ENCODE measurements at places on chromosomes 6 and 20.

GRCh38 chr6:155561257-155561965 lies 105.8 kb upstream of the NOX3 start:
- no peak for DNase-seq

DNA sequence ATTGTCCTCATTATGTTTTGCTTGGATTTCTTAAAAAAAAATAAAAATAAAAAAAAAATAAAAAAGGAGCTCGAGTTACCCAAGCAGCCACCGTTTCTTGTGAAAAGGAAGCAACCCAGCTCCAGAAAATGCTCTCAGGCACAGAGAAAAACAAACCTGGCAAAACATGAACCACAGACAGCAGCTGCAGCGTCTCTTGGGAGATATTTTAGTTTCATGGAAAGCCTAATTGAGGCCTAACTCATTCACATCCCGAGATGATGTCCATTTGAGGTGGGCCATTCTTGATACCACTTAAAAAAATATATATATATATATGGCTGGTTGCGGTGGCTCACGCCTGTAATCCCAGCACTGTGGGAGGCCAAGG lies 13.7 kb upstream of the MRAP2 start:
- no peak for DNase-seq

DNA sequence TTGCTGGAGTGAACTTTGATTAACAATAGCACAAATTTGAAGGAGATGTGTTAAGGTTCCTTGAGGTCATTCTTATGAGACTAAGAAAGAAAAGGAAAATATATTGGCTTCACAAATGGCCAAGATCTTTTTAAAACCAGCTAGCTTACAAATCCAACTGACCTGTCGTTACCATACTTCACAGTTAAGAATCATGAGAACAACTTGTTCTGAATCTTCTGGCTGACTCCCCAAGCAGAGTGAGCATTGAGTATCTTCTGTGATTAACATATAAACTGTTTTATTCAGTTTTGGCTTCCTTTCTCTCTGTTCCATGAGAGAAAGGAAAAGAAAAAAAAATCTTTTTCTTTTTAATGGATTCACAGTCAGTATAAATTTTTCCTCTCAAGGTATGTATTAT lies 277.1 kb downstream of the KHDC1L start:
- DNase-seq: no peak

- no peak for DNase-seq
These were observed 25.1 kb upstream of the FAM8A1 start for GRCh38 chr6:17574866-17575560.

DNA sequence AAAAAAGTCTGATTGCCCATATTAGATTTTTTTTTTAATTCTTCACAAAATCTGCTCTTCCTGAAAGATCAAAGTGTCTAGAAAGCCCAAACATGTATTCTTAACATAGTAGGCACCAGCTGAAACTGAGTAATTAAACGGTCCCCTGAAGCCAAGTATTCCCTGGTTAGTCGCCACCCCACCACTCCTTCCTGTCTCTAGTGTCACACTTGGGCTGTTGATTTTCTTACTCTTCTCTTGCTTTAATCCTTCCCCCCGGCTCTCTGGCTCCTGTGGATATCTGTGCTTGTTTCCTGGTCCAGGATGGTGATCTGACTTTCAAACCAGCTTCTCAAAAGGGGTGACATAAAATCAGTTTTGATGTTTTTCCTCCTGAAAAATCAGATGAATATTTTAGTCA lies 162.9 kb downstream of the QKI start:
- DNase-seq: no peak

DNA sequence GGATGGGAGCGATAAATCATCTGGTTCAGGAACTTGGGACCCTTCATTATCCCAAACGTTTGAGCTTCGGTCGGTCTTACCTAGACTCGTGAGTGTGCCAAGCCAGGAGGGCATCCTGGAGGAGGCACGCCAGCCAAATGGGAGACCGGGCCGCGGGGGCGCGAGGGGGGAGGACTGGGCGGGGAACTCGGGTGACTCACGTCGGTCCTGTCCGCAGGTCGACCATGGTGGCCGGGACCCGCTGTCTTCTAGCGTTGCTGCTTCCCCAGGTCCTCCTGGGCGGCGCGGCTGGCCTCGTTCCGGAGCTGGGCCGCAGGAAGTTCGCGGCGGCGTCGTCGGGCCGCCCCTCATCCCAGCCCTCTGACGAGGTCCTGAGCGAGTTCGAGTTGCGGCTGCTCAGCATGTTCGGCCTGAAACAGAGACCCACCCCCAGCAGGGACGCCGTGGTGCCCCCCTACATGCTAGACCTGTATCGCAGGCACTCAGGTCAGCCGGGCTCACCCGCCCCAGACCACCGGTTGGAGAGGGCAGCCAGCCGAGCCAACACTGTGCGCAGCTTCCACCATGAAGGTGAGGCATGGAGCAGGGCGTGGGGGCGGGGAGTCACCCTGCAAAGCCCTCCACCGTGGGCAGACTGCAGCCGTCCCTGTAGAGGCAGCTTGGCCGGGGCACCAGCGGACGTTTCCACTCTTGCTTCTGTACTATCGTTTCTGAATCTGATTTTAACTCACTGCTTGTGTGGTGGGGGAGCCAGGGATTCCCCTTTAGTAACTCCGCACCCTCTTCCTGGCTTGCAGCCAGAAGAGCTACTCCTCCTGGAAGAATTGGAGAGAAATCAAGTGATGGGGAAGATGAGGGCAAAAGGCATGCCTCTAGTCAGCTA lies 2.7 kb downstream of the BMP2 start:
- DNase-seq: no peak

- no peak for DNase-seq
These were observed 2.8 kb upstream of the PCK1 start for GRCh38 chr20:57557926-57558613.

DNA sequence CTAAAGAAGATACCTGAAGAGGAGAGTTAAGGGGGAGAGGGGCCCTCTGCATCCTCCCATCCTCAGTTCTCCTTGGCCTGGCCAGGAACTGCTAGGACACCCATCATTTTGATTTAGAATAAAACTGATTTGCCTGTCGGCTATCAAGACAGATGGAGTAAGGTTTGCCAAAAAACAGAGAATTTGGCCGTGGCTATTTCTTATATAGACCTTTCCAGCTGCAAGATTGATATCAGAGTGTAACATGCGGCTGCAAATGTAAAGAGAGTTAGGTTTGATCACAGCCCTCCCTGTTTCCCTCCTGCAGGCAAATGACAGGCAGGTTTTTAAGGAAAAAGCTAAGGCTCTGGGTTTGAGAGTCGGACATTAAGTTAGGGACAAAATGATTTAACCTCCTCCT lies 226.6 kb upstream of the TAB2 start:
- no peak for DNase-seq

DNA sequence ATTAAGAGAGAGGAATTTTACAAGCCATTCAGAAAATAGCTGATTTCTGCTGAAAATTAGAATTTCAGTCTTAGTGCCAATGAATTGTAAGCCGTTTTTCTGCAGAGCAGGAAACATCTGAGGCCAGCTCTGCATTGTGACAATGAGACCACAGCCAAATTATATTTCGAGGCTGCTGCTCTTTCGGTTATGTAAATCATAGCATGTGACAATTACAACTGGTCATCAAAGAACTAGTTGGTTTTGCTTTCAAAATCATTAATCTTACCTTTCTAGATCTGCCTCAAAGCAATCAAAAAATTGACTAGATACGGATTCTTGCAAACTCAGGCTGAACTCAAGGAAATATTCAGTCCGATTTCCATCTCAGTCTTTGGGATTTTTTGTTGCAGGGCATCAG lies 33.4 kb upstream of the INSM1 start:
- DNase-seq: no peak

- DNase-seq: peak; percentile 29
These were observed 21.5 kb upstream of the AAR2 start for GRCh38 chr20:36214684-36215256.

GRCh38 chr6:27879837-27880236 lies 32.4 kb downstream of the OR2B2 start:
- DNase-seq: no peak

DNA sequence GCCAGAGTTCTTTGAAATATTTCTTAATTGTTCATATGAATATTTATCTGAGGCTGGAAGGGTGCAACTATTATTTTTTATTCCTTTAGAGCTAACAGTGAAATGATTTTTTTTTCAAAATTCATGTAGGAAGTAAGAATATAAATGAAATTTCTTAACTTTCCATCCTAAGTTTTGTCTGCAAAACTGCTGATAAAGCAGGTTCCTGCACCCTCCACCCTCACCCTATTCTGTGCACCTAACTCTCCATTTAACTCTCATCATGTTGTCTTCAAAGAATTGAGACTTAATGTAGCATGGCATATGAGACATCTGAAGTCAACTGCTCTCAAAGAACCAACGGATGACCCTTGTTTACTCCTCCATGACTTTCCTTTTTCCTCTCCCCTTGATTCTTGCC lies 23.5 kb upstream of the MANEA start:
- no peak for DNase-seq

GRCh38 chr20:59782986-59783640 lies 150.3 kb downstream of the SYCP2 start:
- DNase-seq: no peak

DNA sequence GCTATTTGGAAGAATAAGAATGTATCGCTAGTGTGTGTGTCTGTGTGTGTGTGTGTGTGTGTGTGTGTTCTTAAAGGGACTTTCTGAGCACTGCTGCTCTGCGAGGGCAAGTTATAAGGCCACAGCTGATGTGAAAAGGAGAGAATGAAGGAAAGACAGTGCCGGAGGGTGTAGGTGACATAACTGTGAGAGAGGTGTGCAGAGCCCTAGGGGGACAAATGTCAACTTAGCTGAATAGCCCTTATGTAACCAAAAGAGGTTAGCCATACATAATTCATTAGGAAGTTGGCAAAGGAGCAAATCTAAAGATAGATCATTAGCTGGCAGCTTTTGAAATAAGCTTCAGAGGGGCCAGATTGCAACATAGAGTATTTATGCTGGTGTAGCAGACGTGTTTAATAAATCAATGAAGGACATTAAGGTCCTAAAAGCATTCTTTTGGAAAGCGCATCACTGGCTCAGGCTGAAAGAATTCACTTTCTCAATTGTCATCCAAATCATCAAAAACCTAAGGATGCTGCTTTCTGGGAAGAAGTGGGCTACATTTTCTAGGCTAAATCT lies 81.0 kb downstream of the NDUFAF5 start:
- no peak for DNase-seq

DNA sequence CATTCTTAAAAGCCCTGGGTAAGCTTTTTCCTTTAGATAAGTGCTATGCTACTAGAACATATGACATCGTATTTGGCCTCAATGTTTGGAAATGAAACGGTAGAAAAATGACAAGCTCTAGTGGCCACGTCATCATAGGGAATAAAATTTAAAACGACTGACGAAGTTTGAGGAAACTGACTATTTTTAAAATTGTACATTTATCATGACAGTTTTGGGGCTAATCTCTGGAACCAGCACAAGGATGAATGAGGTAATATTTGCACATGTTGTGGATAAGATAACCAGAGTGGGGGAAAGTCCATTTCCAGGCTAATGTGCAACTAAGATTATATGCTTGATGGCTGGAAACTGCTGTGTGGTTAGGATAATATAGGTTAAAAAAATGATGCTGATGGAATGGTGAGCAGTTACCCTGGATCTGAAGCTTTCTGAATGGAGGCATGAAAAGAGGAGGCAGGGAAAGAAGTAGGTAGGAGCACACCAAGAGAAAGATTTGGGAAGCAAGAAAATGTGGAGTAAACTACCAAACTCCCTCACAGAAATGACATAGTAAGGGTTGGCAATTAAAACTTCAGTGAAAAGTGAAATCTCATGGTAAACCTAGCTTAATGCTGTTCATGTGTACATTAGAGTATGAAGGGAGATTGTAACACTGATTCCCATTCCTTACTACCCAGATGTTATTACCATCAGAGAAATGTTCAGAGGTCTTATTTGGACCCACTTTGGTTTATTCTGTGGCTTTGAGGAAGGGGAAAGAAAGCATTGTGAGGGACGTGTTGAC lies 42.7 kb upstream of the CEP162 start:
- no peak for DNase-seq

DNA sequence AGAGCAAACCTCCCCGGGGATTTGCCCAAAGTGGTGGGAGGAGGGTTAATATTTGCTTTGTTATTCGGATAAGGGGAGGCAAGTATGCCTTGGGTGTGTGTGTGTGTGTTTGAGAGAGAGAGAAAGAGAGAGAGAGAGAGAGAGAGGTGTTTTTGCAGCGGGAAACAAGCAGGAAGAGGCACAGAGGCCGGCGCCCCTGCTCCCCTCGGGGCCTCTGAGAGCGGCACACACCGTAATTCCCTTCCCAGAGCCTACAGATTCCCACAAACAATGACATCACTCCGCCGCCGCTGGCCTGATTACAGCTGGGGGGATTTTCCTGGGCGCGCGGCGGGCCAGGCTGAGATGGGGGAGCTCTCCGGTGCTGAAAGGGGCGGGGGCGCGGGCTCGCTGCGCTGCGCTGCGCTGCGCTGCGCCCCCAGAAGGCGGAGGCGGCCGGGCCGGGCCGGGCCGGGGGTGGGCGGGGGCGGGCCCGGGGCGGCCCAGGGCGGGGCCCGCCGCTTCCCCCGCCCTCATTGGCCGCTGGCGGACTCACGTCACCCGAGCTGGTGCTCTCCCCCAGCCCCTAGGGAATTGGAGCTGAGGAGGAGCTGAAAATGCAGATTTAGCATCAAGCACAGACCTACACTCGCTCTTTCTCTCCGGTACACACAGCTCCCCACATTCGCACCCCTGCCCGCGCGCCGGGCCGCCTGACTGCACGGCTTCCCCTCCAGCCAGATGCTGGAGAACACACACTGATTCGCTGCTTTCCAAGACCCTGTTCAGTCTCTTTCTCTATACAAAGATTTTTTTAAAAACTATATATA lies at the start of gene PCSK2:
TSS of gene PCSK2 (plus strand) at position 631 of the 809 bp plus-strand sequence. CDS start 266 bp downstream, outside the sequence.
- DNase-seq: no peak

- DNase-seq: no peak
These were observed 181.7 kb downstream of the WDR27 start for GRCh38 chr6:169520104-169520503.

DNA sequence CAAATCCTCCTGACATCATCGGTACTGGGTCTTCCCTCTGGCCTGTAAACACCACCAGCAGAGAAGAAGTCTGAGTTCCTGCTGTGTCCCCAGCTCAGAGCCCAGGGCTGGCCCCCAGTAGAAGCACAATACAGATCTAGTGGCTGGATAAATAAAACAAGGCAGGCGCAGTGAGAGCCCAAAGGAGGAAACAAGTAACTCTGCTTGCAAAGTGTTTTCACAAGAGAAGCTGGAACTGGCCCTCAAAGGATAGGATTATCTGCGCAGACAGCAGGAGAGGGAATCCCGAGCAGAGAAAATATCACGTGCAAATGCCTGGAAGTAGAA lies 205.1 kb downstream of the ZDHHC14 start:
- DNase-seq: no peak

Data from CD4-positive, alpha-beta T cell treated with Interleukin-21 for 1 hour (primary cell).